DMS53 (cell line): ENCODE measurements at places on chromosomes 16 and 17.
A peak's percentile ranks its signal among the peaks of the same experiment; 100 is the strongest.

DNA sequence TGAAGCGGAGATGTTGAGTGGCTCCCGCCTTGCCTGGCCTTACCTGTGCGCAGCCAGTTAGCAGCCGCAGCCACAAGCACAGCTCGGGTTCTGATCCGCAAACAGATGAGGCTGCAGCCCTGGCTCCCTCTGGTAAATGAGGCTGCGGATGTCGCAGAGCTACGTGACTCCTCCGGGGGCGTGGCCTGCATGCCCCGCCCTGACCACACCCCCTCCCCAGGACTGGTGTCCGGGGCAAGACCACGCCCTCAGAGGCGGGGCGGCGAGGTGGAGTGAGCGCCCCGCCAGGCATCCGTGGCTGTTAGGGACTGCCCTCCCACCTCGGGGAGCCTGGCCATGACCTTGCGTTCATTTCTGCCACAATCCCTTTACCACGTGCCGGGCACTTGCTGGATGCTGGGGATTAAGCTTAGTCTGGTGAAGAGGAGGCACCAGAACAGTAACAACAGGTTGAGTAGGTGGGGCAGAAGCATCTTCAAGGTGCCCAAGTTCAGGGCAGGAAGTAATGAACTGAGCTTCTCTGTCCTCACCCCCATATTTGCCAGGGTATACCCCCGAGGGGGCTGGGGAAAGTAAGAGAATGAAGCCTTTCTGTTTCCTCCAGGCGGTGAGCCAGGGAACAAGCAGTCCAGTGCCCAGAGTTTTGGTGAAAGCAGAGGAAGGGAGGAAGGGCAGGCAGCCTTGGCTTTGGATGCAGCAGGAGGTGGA is at the start of gene ALDOC:
Gene ALDOC (minus strand): TSS at position 138 of the 708 bp plus-strand sequence. CDS start 1,363 bp downstream, outside the sequence.
- peak; percentile 97 for DNase-seq

DNA sequence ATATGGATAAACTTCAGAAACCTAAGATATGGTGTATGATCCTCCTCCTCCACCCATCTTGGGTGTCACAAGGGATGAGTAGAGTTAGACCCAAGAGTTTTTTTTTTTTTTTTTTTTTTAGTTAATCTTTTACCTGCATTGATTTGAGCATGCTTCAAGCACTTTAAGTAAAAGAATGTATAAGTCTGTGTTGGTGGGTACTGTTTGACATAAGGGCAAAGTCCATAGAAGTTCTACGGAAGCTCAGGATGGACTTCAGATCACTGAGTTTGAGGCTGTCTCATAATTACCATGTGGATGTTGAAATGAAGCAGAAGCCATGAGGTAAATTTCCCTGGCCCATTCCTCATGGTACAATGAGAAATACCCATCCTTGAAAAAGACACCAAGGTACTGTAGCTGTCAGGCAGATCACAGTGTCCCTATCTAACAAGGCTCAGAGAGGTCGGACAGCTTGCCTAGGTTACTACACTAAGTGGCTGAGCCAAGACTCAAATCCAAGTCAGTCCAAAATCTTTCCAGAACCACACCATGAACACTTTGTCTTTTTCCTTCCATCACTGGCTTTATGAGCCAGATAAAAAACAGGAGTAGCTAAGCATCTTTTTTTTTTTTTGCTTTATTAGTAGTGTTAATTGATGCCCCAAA is 962.8 kb downstream of the CDH11 start:
- DNase-seq, result no peak

DNA sequence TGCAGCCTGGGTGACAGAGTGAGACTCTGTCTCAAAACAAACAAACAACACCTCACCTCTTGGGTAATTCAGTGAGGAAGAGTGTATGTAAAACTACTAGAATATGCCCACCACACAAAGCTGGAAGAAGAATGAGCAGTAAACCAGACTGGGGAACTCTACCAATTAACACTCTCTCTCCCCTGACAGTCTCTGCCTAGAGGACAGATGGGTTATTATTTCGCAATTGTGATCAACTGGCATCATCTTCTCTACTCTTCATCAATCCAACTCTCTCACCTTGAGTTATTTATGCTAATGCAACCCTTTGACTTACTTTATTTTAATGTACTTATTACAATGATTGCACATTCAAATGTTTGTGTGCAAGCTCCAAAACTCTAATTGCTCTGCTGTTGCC is 205.6 kb downstream of the XYLT1 start:
- DNase-seq, result no peak

DNA sequence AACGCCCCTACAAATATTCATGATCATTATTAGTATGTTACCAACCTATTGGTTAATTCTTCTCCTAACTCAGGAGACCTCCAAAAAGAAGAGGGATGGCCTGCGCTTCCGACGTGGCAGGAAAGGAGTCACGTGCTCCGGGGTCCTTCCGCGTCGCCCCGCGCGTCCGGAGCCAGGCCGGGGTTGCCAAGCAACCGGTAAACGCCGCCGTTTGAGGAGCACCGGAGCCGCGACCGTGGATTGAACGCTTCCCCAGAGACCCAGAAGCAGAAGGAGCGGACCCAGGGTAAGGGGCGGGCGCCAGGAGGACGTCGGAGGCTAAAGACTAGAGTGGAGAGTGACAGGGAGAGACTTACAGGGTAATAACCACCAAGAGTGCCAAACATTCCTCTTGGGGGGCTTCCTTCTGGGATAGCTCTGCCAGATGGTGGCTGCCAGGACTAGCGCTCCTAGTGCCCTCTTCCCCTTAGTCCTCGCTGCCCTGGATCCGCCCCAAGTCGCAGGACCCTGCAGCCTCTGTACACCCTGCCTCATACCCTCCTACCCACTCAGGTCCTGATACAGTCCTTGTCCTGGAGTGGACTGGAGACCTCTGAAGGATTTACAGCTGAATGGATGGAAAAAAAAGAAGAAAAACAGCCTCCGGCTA is at the start of gene DNAI2:
Gene DNAI2 (plus strand): TSS at position 175 of the 649 bp plus-strand sequence. CDS start 7,584 bp downstream, outside the sequence.
- DNase-seq, result peak; percentile 91

- no peak for DNase-seq
Observed at GRCh38 chr16:4777339-4778049, 10.5 kb upstream of the ZNF500 start.

- no peak for DNase-seq
Observed at GRCh38 chr17:64260886-64261285, 2.2 kb downstream of the TEX2 start.

DNA sequence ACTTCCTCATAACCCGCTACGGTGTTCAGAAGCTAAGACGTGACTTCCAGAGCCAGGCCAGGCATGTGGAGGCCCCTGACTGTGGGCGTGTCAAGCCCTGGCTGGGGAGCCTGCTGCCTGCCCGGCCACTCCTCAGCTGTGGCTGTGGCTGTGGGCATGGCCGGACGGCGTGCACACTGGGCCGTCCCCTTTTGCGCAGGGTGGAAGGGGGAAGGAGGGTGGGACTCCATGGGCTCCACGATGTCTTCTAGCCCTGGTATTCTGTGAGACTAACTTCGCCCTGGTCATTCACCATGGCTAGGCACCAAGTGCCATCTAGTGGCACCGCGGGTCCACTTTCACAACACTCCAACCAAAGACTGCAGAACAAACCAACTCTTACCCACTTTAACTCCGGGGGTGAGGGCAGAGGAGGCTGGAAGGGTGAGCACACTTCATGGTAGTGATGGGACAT is 67.9 kb downstream of the N4BP1 start:
- peak; percentile 58 for DNase-seq

GRCh38 chr16:78988361-78988969 is 612.1 kb downstream of the MAF start:
- DNase-seq, result peak; percentile 21

DNA sequence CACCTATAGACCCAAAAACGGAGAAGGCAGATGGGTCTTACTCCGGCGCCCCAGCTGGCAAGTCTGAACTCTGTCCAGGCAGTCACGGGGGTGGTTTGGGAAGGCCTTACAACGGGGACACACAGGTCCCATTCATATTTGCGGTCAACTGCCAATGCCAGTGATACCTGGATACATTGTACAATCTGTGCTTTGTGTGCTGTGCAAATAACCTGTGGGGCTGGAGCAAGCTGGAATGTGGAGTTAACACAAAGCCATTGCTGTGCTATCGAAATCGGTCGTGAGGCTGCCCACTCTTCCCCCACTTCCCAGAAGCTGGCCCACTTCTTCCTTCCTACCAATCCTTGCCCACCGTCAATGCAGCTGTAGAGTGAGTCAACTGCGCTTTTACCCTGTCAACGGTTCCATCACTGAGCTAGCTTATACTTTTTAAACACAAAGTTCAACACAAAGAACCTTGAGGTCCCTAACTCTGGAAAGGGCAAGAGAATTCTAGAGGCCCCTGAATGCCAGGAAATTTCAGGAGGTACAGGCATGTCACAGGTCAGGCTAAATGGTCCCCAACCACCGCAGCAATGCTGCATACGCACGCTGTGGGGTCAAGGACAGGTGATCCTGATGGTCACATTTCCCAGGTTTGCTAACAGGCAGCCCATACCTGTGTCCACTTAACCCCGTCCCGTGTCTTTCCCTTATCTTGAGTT is 122.8 kb downstream of the ZFHX3 start:
- no peak for DNase-seq

- DNase-seq, result peak; percentile 86
Observed at GRCh38 chr16:10616756-10617640, 36.6 kb upstream of the EMP2 start.

GRCh38 chr17:48001197-48001596 is 30.3 kb downstream of the CDK5RAP3 start:
- DNase-seq, result no peak

DNA sequence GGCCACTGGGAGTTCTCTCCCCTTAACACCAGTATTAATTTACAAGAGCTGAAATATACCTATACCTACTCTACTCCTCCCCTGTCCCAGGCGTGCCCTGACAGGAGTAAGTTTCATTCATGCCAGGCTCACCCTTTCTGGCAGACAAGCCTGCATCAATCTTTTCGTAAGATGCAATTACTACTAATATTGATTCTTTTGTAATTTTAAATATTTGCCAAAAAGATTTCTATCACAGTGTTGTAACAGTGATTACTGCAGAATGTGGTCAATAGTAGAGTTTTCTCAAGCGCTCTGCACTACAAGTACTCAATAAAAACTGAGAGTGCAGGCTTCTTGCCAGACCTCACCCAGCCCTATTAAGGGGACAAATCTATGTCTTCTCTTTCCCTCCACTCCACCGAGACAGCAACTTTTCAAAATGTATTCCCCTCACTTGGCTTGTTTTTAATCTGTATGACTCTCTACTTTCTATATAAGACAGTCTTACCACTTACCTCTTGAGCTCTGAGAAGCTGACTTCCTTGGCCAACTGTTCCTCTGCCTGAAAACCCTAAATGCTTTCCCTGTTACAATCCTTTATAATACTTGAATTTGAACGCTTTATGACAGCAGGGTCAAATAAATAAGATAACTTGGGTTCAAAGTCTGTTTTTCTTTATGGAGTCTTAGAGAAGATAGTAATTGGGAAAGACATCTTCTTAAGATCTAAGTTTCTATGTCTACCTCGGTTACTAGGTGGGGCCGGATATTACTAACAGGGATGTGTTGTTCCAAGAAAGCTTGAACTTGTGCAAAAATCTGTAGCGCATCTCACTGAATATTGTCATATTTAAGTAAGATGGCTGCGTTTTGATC is at the start of gene TMIGD1:
Gene TMIGD1 (minus strand): TSS at position 555 of the 858 bp plus-strand sequence. CDS start 1,924 bp downstream, outside the sequence.
- DNase-seq, result no peak

DNA sequence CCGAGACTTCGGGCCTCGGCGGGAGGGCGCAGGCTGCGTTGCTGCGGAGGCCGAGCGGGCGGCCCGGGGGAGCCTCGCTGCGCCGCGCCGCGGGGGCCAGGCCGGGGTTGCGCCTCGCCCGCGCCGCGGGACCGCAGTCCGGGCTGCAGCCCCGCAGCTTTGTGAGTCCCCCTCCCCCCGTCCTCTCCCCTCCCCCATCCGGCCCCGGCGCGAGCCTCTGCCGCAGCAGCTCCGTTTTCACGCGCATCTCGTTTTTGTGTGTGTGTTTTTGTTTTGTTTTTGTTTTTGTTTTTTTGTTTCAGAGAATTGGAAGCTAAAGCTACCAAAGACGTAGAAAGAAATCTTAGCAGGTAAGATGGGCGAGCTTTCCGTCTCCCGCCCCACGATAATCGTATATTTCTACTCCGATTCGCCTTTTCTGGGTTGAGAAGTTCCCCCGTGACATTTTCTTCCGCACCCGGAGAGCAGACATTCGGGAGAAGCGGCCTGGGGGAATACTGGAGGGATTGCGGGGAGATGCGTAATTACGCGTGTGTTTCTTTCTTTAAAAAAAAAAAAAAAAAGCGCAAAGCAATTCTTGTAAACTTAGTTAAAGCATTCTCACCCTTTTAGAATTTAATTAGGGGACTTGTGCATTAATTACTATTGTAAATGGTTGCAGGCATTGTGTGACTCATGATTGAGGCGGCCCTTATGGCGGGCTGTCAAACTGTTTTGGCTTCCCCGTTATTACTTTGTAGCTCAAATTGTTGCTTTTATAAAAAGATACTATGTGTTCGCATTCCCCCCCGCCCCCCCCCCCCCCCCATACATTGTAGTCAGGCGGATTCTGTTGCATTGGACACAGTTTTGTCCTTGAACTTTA is 732 bp downstream of the TNRC6A start:
- DNase-seq, result peak; percentile 56

GRCh38 chr16:17354141-17354601 is 116.6 kb downstream of the XYLT1 start:
- DNase-seq, result no peak

GRCh38 chr17:12269751-12270150 is 249.1 kb downstream of the MAP2K4 start:
- no peak for DNase-seq

DNA sequence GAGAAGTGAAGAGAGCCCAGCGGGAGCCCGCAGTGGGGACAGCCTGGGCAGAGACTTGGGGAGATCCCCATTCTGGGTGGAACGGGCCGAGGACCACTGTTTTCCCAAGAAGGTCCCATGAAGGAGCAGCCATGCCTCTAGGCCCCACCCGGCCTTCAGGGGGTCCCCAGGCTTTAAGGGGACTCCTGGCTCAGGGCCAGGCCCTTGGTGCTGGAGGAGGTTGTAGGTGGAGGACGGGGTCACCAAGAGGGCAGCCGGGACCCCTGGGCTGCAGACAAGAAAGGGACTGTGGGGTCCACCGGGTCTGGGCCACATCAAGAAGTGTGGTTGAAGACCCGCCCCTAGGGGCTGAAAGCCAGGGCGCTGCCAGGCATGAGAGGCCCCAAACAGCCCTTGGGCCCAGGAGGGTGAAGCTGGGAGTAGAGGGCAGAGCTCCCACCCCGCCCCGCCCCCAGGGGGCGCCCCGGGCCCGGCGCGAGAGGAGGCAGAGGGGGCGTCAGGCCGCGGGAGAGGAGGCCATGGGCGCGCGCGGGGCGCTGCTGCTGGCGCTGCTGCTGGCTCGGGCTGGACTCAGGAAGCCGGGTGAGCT is at the start of gene PRSS21:
Gene PRSS21 (plus strand): TSS at position 487 of the 589 bp plus-strand sequence. CDS start 32 bp downstream, at position 519.
- DNase-seq, result no peak

- peak; percentile 72 for DNase-seq
Observed at GRCh38 chr17:45241328-45242028, 19.8 kb downstream of the FMNL1 start.

DNA sequence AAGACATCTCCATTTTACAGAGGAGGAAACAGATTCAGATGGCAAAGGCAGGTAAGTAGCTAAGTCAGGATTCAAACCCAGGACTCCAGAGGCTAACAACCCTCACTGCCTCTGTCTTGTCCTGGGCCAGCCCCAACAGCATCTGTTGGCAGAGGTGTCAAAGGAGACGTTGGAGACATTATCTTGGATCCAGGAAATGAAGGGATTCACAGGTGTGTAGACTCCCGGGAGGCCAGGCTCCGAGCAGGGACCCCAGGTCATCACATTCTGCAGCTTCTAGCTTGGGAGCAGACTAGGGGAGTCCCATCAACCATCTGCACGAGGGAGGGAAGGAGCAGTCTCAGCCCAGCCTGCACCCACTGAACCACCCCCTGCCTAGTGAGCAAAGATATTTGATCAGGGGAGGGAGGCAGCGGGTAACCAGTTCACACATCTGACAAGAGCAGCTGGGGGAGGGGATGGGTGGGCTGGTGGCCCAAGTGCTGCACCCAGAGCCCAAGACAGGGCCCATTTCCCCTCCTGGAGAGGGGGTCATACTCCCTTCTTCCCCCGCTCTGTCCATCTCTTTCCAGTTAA is 1.0 kb upstream of the B9D1 start:
- DNase-seq, result no peak

- DNase-seq, result peak; percentile 91
Observed at GRCh38 chr17:43018008-43018853, 4.0 kb downstream of the VAT1 start.
